Forelimb muscle (tissue), 1 donor: ENCODE measurements at places on chromosomes 16 and 17. TPM values are rescaled to one million over a fixed set of nuclear protein-coding genes. Genes with fewer than 3 reads are reported as not detected.

DNA sequence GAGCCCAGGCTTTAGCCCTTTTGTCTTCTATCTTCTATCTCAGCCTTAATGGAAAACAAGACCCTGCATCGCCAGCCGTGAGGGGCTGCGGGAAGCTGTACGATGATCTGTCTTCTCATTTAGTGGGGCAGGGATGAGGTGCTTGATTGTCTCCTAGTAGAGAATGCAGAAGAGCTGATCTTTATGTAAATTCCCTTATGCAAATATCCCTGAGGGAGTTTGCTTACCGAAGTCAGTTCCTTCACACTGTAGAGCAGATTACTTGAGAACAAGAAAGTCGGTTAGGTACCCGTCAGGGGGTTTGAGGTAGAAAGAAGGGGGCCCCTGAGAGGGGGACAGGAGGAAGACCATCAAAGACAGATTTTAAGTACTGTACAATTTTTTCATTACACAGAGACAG is 66.2 kb downstream of the IRF8 start:
- no peak for DNase-seq

DNA sequence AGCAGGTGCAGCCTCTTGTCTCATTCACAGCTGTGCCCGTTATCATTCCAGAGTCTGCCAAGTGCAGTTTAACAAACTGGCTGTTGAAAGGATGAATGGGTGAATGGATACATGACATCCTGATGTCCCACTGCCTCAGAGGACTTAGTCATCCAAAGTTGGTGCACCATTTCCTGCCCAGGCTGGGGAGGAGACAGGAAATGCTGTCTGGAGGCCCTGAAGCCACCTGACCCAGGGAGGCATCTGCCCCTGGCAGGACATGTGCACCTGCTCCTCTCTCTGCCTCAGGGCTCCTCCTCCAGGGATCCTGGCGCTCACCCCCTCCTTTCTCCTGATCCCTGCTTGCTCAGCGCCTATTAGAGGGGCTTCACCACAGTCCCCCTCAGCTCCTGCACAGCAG is 1.8 kb upstream of the CD300C start:
- no peak for DNase-seq

DNA sequence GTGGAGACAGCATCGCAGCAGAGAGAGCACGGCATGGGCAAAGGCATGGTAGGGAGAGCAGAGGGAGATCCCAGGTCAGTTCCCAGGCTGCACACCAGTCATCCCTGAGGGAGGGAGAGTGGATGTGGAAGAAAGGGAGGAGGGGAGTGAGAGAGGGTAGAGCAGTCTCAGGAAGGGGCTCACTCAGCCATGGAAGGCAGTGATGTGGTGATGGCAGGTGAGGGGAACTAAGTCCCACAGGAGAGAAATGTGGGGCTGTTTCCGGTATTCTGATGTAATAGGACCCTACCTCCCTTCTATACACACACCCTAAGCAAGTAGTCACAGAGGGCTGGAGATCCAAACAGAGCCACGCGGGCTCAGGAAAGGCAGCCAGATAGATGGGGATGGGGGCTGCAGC is 500.3 kb upstream of the CDH11 start:
- DNase-seq = no peak

DNA sequence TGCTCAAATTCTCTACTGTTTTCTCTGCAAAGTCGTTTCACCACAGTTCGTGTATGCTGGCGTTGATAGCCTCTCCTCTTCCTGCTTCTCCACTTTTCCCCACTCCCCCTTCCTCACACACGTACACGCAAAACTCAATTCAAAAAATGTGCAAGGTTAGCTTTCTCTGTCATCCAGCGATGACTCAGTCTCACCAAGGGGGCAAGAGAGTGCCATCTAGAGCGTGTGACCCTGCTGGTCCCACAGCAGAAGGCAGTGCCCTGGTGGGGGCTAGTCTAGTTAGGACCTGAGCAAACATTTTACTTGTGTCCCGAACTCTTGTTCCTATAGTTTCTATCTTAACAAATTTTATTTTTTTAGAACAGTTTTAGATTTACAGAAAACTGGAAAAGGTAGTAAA is 121.2 kb upstream of the CHMP6 start:
- DNase-seq = no peak

GRCh38 chr17:42512733-42513251 is 23.2 kb upstream of the NAGLU start:
- no peak for DNase-seq

DNA sequence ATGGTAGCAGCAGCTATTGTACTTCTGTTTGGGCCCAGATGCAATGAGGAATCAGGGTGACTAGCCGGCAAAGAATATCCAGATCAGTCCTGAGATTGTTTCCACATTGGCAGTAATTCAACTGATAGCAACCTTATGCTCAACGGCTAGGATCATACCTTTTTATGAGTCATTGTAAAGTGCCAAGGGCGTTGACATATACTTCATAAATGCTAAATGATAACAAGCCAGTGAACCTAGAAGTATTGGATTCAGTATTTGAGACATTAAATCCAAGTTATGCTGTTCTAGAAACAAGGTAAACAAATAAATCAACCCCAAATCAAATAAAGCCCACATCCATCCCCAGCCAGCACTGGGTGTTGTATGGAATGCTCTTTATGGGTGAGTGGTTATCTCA is 207.1 kb upstream of the ZFHX3 start:
- DNase-seq = no peak

DNA sequence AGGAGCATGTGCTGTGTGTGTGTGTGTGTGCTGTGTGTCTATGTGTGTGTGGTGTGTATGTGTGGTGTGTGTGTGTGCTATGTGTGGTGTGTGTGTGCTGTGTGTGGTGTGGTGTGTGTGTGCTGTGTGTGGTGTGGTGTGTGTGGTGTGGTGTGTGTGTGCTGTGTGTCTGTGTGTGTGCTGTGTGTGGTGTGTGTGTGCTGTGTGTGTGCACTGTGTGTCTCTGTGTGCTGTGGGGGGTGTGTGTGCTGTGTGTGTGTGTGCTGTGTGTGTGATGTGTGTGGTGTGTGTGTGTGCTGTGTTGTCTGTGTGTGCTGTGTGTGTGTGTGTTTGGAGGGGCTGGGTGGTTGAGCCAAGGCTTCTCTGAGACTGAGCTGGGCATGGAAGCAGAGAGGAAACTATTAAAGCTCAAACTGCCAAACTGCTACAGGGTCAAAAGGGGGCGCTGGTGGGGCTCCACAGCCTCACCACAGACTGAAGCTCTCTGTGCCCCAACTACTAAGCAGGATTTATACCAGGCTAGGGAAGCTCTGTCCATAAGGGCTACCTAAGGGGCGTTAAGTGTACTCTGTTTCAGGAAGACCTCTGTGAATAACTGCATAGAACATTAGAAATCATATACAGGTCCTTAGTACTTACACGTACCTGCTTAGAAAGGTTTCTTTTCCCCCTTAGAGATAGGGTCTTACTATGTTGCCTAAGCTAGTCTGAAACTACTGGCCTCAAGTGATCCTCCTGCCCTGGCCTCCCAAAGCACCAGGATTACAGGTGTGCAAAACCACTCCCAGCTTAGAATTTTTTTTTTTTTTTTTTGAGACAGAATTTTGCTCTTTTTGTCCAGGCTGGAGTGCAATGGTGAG is 27.8 kb upstream of the GHDC start:
- no peak for DNase-seq

DNA sequence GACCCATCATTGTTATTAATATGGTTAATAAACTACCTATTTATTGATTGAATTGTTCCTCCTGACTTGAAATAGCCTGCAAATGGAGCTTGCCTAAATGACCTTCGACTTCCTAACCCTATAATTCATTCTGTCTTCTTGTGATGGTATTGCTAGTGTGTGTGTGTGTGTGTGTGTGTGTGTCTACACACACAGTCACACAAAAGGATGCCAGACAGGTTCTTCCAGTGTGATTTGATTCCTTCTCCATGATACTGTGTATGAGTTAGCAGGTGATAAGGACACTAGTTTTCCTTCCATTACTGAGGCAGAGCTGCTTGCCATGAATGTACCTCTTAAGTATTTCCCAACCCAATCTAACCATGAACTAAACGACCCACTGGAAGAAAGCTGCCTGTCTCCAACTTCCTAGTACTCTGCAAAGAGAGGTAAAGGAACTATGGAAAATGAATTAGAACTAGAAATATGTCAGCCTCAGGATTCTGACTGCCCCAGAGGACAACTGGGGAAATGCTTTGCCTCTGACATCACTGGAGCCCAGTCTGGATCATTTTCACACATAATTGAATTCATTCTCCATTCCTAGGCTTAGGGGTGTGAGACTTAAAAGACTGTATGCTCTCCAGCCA is 3.5 kb upstream of the CDC6 start:
- DNase-seq = no peak

The PERCC1 gene
- polyA plus RNA-seq = 0.20 TPM

DNA sequence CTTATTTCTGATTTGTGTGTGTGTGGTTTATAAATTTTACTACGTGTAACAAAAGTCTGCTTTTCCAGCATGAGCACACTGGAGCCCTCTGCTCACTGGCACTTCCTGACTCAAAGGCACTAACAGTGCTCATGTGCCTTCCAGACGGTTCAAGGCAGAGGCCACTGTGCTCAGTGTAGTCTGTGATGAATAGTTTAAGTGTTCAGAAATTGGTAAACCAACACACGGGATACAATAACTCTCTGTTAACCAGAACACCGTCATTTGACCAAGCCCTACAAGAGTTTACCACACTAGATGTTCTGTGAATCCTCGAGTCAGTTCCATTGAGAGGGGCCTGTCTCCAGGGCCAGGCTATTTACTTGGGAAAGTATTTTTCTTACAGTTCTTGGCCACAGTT is 191.9 kb downstream of the MRTFB start:
- no peak for DNase-seq

The SLC6A2 gene
- 2.1 TPM for polyA plus RNA-seq

DNA sequence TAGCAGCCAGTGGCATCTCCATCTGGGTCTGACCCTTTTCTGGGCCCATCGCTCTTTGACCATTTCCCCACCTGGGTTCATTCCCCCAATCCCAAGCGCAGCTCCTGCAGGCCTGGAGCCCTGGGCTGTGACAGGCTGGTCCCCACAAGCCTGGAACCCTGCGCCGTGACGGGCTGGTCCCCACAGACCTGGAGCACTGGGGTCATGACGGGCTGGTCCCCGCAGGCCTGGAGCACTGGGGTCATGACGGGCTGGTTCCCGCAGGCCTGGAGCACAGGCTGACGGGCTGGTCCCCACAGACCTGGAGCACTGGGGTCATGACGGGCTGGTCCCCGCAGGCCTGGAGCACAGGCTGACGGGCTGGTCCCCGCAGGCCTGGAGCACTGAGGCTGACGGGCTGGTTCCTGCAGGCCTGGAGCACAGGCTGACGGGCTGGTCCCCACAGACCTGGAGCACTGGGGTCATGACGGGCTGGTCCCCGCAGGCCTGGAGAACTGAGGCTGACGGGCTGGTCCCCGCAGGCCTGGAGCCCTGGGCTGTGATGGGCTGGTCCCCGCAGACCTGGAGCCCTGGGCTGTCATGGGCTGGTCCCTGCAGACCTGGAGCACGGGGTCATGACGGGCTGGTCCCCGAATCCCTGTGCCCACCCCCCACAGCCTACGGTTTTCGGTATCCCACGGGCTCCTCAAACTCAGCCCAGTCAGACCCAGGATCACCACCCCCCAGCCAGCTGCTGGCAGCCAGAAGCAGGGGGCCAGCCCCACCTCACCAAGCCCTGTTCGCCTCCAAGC is 16.6 kb downstream of the TMC6 start:
- DNase-seq = no peak

GRCh38 chr17:61047515-61047914 is 352.1 kb upstream of the TBX2 start:
- DNase-seq = no peak

The SLC35G6 gene
- 0.15 TPM for polyA plus RNA-seq

The KLHL10 gene
- polyA plus RNA-seq = 0.18 TPM

DNA sequence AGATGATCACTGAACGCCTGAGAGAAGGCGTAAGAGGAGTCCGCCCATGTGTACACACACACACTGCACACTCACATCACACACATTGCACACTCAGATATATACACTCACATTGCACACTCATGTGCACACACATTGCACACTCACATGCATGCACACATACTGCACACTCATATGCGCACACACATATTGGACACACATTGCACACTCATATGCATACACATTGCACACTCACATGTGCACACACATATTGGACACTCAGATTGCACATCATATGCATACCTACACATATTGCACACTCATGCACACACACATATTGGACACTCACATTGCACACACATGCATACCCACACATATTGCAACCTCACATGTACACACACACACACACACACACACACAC is 163.2 kb downstream of the WSCD1 start:
- no peak for DNase-seq

The MYH8 gene
- 2,354 TPM for polyA plus RNA-seq

- no peak for DNase-seq
Measured at GRCh38 chr16:56930486-56931270, 1.3 kb upstream of the HERPUD1 start.

DNA sequence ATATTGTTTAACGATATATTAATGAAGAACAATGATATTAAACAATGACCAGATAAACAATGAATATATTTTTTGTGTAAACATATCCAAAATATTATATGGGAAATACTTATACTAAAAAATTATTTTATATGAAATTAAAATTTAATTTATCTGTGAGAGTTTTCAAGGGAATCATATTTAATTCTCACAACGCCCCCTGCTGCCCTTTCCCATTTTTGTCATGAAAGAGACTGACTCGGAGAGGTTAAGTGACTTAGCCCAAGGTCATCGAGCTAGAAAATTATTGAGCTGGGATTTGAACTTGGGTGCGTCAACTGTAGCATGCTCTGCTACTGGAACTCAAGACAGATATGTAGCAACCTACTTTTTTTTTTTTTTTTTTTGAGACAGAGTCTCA is 7.2 kb upstream of the MYCBPAP start:
- no peak for DNase-seq

The TEX14 gene
- polyA plus RNA-seq = 2.1 TPM

DNA sequence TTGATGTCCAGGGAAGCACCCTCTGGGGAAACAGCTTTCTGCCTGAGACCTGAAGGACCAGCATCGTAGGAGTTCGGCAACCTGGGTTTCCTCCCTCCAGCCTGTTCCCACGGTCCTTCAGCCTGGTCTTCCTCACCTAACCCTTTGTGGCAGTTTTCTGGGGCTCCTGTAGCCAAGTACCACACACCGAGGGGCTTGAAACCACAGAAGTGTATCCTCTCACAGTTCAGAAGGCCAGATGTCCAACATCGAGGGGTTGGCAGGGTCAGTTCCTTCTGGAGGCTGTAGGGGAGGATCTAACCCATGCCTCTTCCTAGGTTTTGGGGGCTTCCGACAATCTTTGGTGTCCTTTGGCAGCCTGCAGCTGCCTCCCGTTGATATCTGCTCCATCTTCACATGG is 381.0 kb upstream of the TNRC6C start:
- no peak for DNase-seq

The NETO2 gene
- 13.8 TPM for polyA plus RNA-seq

GRCh38 chr17:79478051-79478461 is 132.8 kb downstream of the RBFOX3 start:
- no peak for DNase-seq

GRCh38 chr16:23074423-23074822 is 74.8 kb downstream of the USP31 start:
- DNase-seq = no peak

GRCh38 chr17:68349157-68349556 is 57.9 kb downstream of the ARSG start:
- DNase-seq = no peak
